ENCODE measurements at places on chromosomes 16 and 17. TPM values are rescaled to one million over a fixed set of nuclear protein-coding genes. Genes with fewer than 3 reads are reported as not detected.

Gene CLEC3A
- total RNA-seq: not detected

DNA sequence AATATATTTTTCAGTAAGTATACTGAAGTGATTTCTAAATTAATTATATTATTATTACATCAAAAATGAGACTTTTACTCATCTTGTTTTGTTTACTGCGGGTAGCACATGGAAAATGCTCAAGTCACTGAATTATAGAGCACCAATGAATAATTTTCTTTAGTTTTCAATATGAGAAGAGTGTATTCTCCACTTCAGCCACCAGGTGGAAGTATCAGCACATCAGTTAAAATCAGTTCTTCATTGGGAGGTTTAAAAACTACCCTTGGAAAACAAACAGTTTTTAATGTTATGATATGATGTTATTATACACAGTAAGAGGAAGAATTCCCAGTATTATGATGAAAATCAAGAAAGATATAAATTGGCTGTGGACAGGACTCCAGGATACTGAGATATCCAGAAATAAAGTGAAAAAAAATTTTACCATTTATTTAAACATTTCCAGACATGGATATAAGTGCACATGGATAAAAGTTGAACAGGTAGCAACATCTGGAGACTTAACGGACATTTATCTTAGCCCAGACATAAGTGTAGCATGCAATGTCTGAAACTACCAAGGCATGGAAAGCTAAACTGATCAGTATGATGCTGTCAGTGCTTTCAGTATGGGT lies 467.3 kb downstream of the KCNJ2 start:
- ATAC-seq: no peak

Gene CIBAR2
- not detected for total RNA-seq

DNA sequence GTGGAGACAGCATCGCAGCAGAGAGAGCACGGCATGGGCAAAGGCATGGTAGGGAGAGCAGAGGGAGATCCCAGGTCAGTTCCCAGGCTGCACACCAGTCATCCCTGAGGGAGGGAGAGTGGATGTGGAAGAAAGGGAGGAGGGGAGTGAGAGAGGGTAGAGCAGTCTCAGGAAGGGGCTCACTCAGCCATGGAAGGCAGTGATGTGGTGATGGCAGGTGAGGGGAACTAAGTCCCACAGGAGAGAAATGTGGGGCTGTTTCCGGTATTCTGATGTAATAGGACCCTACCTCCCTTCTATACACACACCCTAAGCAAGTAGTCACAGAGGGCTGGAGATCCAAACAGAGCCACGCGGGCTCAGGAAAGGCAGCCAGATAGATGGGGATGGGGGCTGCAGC lies 500.3 kb upstream of the CDH11 start:
- no peak for ATAC-seq

DNA sequence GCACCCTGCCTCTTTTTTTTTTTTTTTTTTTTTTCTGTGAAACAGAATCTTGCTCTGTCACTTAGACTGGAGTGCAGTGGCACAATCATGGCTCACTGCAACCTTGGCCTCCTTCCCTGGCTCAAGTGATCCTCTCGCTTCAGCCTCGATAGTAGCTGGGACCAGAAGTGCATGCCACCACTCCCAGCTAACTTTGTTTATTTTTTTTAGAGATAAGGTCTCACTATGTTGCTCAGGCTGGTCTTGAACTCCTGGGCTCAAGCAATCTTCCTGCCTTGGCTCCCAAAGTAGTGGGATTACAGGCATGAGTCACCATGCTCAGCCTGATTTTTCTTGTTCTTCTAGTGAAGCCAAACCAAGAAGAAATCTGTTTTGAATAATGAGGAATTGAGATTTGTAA lies 25.0 kb downstream of the CDK12 start:
- ATAC-seq: no peak

- no peak for ATAC-seq
These were observed 16.8 kb downstream of the SDR42E1 start for GRCh38 chr16:81994485-81994884.

- no peak for ATAC-seq
These were observed 529.1 kb downstream of the MAF start for GRCh38 chr16:79071424-79071823.

Gene TAOK2
- 34.9 TPM for total RNA-seq

DNA sequence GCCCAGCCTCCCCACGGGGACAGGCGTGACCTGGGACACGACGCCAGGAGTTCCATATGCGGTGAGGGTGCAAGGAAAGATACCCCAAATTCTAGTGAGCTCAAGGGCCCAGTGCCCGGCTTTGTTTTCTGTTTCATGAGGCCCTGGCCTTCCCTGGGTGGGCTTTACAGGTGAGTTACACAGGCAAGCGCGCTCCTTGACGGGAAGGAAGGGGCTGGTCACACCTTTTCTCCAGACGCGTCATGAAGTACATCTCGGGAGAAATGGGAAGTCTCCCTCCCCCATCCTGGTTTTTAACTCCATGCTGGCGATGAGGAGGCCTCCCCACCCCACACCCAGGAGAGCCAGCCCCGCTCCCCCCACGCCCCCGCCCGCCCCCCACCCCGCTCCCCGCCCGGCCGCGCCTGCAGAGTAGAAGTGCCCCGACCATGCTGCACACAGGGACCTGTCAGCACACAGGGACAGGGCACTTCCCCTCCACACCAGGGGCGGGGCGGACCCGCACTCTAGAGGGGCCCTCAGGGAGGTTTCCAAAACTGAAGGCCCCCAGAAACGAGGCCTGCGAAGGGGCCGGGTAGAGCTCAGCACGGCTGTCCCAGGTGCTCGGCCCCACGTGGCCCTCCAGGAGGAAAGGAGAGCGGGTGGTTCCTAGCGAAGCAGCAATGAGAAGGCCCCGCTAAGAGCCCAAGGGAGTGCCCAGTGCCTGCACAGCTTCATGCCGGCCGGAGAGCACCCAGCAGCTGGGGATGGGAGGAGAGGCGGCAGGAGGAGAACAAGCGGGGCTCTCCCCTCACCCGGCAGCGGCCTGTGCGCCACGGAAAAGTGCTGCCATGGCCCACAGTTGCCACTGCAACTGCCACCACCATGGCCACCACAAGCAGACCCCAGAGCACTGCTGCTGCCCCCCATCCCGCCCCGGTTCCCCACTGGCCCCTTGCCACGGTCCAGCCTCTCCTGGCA lies 7.7 kb downstream of the CYB561 start:
- no peak for ATAC-seq

DNA sequence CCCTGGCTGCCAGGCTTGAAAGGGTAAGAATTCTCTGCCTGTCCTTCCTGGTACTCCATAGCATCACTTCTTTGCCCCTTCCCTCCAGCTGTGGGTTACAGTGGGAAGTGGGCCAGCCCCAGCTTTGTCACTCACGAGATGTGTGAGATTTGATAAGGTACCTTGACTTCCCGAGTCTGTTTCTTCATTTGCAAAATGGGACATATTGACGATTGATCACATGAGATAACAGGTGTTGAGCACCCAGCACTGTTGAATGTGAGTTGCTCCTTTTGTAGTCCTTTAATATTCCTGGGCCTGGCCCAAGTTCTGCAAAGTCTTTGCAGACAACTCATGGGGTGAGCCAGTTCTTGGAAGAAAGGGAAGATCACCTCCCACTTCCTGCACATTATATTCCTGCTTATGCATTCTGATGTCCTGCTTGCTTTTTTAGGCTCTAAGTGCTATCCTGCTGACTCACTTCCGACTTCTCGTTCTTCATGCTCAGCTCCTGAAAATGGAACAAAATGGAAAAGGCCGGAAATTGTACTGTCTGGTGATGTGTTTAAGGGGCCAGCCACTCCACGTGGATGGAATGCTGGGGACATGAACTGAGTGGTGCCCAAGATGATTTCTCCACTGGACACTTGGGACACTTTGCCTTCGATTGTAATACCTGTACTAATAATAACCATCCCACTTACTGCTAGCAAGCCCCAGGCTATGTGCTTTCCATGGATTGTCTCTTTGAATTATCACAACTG lies 8.3 kb upstream of the NLK start:
- ATAC-seq: no peak

Measured in activated T-helper 17 cell treated with anti-CD3 and anti-CD28 coated beads, Interleukin-2, amount 50 U/mL, for 72 hours (primary cell).